ENCODE measurements at places on chromosomes 1 and 21.

DNA sequence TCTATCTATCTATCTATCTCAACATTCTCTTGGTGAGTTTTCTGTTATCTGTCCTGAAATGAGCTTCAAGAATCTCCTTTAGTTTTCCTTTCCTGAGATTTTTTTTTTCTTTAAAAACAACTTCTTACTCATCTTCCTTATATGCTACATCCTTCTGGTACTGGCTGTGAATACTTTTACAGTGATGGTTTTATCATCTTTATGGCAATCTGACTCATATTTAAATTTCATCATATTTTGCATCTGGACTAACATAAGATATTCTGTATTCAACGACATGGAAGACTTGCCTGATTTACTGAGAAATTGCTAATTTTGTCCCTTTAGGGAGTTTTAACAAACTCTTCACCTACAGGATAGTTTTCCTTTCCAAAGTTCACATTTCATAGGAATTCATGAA lies 33.0 kb downstream of the PDE4B start:
- DNase-seq, result no peak

DNA sequence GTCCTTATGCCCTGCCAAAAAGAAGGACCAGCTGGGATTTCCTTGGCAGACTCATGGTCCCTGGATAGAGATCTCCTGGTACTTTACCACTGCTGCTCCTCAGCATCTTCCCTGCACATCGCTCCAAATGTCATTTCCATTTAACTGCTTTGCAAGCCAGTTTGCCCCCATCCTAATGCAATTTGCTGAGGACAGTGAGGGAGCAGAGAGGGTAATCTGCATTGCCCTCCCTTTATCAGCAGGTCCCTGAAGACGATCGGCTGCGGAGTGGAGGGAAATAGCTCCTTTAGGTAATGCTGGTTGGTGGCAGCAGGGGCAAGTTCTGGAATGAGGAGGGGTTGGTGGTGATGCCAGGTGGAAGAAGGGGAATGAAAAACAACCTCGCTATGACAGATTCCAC lies 2.7 kb downstream of the PLXNA2 start:
- DNase-seq, result no peak

GRCh38 chr1:221594576-221594975 lies 147.3 kb downstream of the DUSP10 start:
- DNase-seq, result no peak

GRCh38 chr1:54996359-54996868 lies 2.3 kb upstream of the BSND start:
- peak; percentile 69 for DNase-seq

- DNase-seq, result no peak
Observed at GRCh38 chr1:230824919-230825721, 43.2 kb downstream of the C1orf198 start.

GRCh38 chr1:30373471-30374399 lies 349.6 kb downstream of the MATN1 start:
- DNase-seq, result no peak

- no peak for DNase-seq
Observed at GRCh38 chr21:38386967-38387366, 111.3 kb downstream of the ERG start.

DNA sequence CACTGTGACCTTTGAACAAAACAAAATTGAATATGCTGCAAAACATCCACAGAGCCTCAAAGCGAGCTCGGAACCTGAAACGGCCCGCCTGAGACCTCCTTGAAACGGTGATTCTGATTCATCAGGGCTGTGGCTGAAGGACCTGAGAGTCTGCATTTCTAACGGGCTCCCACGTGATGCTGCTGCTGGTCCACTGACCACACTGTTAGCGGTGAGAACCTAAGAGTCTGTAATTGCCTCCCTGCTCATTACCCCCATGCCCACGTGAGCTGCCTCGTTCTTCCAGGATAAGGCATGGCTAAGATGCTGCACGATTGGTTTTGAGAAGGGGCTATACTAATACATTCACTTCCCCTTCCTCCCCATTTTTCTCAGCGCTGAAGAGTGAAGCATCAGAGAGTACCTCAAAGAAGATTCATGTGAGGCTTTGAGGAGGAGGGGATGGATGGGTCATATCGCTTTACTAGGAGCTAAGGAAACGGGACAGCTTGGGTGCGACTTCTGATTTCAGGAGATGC lies 9.7 kb downstream of the TLR5 start:
- DNase-seq, result no peak

- no peak for DNase-seq
Observed at GRCh38 chr1:87833166-87833565, 504.5 kb downstream of the LMO4 start.

GRCh38 chr1:115257591-115257990 lies 80.5 kb downstream of the NGF start:
- DNase-seq, result no peak

Data from T-helper 2 cell (primary cell).